NCI-H187 (cell line): ENCODE measurements at places on chromosomes 11 and 22.

DNA sequence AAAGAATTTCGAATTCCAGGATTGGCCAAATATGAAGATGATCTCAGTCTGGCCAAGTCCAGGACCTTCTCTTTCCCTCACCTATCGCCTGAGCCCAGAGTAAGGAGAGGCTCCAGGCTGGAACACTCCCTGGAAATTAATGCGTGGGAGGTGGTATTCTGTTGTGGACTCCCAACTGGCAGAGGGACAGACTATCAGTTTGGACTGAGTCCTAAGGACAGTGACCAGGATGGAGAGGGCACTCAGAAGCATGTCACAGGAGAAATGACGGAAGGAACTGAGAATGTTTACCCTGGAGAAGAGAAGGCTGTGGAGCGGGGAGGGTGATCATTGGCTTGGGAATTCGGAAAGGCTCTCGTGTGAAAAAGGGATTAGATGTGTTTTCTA lies 84.4 kb downstream of the RPL27A start:
- no peak for DNase-seq

DNA sequence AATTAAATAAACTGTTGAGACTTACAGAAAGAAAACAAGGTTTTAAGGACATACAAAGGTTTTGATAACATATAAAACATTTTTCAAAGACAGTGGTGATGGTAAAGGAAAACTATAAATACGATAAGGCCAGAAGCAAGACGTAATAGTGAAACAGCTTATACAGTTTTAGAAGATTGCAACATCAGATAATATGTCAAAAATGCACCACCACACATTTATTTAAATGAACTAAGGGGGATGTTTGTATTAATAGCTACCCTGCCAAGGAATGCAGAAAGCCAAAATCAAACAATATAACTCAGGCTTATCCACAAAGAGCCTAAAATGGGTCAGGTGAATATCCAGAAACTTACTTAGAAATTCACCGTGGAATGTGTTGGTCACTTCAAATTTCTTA lies 981.6 kb upstream of the FAT3 start:
- DNase-seq, result no peak

DNA sequence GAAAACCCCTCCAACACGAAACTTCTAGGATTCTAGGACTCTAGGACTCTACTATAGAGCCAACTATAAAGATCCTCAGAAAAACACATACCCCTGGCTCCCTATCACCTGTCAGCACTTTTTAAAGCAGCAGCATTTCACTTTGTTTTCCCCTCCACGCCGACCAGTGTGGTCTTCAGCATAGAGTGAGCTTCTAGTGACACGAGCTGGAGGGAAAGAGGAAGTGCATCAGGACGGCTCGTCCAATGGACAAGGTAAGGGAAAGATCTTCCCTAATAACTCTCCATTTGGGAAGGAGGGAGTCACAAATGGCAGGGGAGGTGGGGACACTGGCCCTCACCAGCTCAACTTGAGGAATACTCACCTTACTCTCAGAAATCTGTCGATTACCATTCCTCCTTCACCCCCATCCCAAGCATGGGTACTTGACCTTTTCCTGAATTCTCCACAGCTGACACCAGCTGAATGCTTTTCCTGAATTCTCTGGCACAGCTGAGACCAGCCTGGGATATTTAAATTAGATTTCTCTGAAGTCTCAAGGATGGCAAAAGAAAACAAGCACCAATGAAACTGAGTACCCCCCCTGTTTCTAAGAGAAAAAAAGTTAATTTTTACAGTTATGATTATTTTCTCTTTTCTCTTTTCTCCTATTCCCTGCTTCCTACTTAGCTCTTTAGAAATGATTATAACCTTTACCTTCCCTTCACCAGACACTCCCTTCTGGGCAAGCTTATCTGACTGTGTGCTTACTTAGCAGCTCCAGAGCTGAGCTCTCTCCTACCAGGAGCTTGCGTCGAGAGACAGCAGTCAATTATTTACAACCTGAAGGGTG lies 33.3 kb upstream of the NNMT start:
- DNase-seq, result no peak

GRCh38 chr11:69972351-69972802 lies 105.7 kb upstream of the ANO1 start:
- no peak for DNase-seq

- DNase-seq, result no peak
Observed at GRCh38 chr11:95599959-95600586, 189.5 kb downstream of the FAM76B start.

- no peak for DNase-seq
Observed at GRCh38 chr11:8831861-8832260, 79.1 kb upstream of the AKIP1 start.

- no peak for DNase-seq
Observed at GRCh38 chr11:72685560-72686480, 11.6 kb upstream of the PDE2A start.

- no peak for DNase-seq
Observed at GRCh38 chr22:50027639-50028537, 15.3 kb upstream of the IL17REL start.

GRCh38 chr11:73252577-73253191 lies 19.5 kb upstream of the P2RY6 start:
- DNase-seq, result peak; percentile 53

DNA sequence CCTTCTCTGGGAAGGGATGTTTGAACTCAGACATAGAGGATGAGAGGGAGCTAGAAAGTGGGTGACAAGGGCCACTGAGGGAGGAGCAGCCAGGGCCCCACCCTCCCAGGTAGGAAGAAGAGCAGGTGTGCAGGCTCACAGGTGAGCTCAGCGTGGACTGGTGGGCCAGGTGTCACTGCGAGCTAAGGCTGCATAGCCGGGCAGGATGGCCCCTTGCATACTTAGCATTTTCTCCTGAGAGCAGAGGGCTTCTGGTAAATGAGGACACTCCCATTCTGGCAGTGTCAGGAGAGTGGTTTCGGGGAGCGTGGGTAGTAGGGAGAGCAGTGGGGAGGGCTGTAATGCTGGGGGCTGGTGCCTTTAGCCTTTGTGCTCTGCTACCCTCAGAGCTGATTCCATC lies 843.4 kb downstream of the TBC1D22A start:
- no peak for DNase-seq

GRCh38 chr11:121571506-121571905 lies 118.7 kb upstream of the SORL1-AS1 start:
- DNase-seq, result peak; percentile 28

- no peak for DNase-seq
Observed at GRCh38 chr11:42251984-42252383, 792.5 kb upstream of the LRRC4C start.

DNA sequence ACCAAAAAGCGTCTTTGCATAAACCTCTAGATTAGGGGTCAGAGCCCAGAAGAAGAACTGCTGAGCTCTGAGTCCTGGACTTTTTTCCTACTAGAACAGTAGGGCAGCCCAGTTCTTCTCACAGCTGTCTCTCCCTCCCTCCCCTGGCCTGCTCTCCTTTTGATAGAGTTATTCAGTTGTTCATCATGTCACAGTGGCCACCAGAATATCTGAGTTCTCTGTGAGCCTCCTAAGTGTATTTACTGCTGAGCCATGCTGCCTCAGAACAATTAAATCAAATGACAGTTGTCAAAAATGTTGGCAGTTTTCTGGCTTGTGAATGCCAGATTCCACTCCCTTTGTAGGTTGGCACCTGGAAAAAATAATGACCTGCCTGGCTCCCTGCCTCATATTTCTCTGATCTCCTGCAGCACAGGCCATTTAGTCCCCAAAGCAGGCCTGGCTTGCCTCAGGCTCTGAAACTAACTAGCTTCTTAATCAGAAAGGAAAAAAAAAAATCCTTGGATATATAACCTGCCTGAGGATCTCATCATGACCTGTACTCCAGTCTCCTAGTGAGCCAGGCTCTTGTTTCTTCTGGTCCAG lies 377.4 kb upstream of the LARGE1 start:
- no peak for DNase-seq

DNA sequence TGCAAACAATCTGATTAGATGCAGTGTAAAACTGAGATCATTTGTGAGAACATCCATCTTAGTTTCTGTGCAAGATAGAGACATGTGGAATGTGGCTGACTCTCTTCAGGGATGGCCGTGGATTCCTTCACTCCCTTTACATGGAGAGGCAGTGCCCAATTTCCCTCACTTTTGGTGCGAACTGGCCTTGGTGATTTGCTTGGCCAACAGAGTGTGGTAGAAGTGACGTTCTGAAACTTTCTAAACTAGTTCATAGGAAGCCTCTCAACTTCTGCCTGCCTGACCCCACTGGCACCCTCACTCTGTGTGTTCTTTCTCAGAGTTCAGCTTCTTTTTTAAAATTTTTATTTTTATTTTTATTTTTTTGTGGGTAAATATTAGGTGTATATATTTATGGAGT lies 9.9 kb upstream of the SYT13 start:
- DNase-seq, result no peak

GRCh38 chr11:125202977-125203376 lies 38.4 kb downstream of the PKNOX2 start:
- no peak for DNase-seq

- no peak for DNase-seq
Observed at GRCh38 chr11:15473954-15474837, 359.5 kb downstream of the INSC start.

- no peak for DNase-seq
Observed at GRCh38 chr11:63557570-63557969, 5.6 kb downstream of the PLAAT2 start.

GRCh38 chr11:12453243-12453642 lies 75.9 kb downstream of the PARVA start:
- DNase-seq, result no peak

GRCh38 chr11:128902515-128903066 lies 11.4 kb downstream of the KCNJ5 start:
- DNase-seq, result no peak

DNA sequence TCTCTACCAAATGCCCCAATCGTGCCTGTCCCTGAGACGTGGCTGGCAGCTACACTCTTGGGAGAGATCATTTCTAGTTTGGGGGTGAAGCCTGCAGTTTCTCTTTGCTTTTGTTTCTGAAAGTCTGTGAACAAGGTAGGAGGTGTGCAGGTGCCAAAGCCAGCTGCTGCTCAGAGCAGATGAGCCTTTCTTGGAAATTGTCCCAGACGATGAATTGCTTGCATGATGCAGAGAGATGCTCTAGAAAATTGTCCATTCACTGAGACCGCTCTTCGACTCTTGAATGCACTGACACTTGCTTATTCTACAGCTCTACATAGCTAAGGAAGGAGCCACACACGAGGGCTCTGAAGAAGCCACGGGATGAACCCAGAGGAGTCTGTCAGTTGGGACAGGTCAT lies 225.6 kb upstream of the E2F8 start:
- no peak for DNase-seq

- DNase-seq, result no peak
Observed at GRCh38 chr22:49604732-49605302, 222.9 kb downstream of the BRD1 start.

DNA sequence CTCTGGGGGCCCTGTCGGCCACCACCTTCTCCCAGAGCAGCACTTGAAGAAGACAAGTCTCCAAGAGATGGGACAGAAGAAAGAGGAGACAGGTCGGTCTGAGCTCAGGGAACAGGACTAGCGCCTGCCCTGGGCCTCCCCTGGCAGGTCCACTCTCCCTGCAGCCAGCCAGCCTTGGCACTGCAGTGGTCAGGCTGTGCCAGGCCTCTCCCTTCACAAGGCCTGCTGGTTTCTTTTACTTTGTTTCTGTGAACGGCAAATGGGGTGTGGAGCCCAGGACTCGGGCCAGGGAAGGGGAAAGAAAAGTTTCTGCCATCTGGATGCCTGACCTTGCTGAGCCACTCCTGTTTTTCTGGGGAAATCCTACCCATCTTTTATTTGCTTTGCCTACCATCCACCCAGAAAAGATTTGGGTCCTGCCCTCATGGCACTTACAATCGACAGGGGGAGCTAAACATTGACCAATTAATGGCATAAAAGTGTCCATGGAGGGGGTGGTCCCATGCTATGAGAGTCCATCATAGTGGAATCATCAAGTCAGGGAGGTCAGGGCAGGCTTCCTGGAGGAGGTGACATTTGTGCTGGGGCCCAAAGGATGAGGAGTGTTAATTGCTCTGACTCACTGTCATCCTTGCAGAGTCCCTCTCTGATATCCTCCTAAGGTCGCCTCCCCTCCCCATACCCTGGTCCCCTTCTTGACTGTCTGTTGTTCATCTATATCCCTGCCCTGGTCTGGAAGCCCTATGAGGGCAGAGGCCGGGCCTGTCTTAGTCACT lies 65.2 kb downstream of the NFAM1 start:
- no peak for DNase-seq

GRCh38 chr22:49080631-49081030 lies 747.0 kb downstream of the BRD1 start:
- no peak for DNase-seq

DNA sequence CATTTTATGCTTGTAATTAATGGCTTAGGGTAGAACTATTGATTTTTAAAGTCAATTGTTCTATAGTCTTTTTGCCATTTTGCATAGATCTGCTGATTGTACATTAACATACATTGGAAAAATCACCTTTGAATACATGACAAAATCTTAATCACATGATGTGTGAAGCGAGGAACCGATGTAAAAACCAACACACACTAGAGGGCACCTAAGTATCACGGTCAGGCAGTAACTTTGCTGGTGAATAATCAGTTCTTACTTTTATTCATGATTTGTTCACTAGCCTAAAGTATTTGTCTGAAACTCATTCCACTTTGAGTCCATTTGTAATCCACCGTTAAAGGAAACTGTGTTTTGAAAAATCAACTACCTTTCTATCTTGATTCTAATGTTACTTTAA lies 28.2 kb downstream of the JHY start:
- no peak for DNase-seq

DNA sequence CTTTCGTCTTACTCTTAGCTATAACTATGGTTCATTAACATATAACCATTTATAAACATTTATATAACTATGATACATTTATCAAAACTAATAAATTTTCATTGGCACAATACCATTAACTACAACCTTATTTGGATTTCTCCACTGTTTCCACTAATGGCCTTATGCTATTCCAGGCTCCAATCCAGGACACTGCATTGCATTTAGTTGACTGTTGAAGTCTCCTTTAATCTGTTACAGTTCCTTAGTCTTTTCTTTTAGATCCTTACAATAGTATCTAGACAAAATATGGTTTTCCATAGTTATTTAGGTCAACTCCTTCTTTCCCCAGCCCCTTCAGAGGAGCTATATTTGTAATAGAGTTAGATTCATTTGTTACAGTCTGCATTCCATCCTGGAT lies 47.2 kb downstream of the CCDC34 start:
- no peak for DNase-seq

DNA sequence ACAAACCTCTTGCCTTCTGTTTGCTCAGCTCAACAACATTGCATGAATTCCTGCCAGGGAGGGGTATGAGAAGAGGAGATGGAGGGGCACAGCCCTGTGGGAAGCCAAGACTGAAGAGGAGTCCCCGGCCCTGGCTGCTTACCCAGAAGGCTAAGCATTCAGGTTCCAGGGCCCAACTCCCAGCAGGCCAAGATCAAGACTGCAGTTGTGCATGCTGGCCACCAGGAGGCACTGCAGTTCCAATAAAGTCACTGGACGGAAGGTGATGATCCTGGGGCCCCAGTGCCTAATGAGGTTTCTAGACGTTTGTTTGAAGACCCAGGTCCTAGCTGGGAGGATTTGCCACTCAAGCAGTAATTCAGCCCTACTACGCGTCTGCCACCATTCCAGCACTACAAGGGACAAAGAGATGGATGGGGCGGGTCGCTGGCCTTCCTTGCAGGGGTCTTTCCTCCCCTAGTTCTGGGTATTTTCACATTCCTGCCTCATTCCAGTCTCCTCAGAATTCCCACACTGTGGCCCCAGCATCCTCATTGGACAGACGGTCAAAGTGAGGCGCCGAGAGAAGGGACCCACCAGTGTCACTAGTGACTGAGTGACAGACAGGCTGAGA lies 23.6 kb downstream of the ALX4 start:
- no peak for DNase-seq

GRCh38 chr22:43337385-43337784 lies 5.8 kb downstream of the SCUBE1 start:
- no peak for DNase-seq

- no peak for DNase-seq
Observed at GRCh38 chr11:133606124-133606523, 73.8 kb upstream of the OPCML start.
